ENCODE measurements at places on chromosomes 2 and 18.

- no peak overlapping the region for H3K4me3 ChIP-seq
- H3K27ac ChIP-seq, result no peak overlapping the region
- no peaks in the 10 kb centered on the region for H3K4me1 ChIP-seq
- H3K27me3 ChIP-seq, result no peaks in the 10 kb centered on the region
These were observed 295.7 kb downstream of the AGAP1 start for GRCh38 chr2:235789552-235789951.

- H3K36me3 ChIP-seq, result no peaks in the 10 kb centered on the region
- H3K27me3 ChIP-seq, result no peaks in the 10 kb centered on the region
- H3K27ac ChIP-seq, result peak overlapping the region; percentile 53
- no peak overlapping the region for H3K4me3 ChIP-seq
- peak; percentile 38 for DNase-seq
These were observed 310.9 kb downstream of the PRKCE start for GRCh38 chr2:45962177-45962921.

GRCh38 chr2:236464140-236464539, 105.5 kb upstream of the ACKR3 start:
- H3K27me3 ChIP-seq, result no peaks in the 10 kb centered on the region
- H3K4me3 ChIP-seq, result no peak overlapping the region
- H3K4me1 ChIP-seq, result no peaks in the 10 kb centered on the region

GRCh38 chr2:3238951-3239841, 138.4 kb downstream of the EIPR1 start:
- H3K27ac ChIP-seq, result no peak overlapping the region
- no peaks in the 10 kb centered on the region for H3K36me3 ChIP-seq
- no peaks in the 10 kb centered on the region for H3K27me3 ChIP-seq
- no peak for DNase-seq
- H3K4me1 ChIP-seq, result no peaks in the 10 kb centered on the region
- no peak overlapping the region for H3K4me3 ChIP-seq

GRCh38 chr2:60334610-60335009, 218.8 kb downstream of the BCL11A start:
- no peaks in the 10 kb centered on the region for H3K4me1 ChIP-seq
- H3K27me3 ChIP-seq, result no peaks in the 10 kb centered on the region
- no peak overlapping the region for H3K27ac ChIP-seq
- no peak for DNase-seq

Data from colonic mucosa (tissue), 4 donors.